ENCODE measurements at places on chromosomes 12 and 14.

DNA sequence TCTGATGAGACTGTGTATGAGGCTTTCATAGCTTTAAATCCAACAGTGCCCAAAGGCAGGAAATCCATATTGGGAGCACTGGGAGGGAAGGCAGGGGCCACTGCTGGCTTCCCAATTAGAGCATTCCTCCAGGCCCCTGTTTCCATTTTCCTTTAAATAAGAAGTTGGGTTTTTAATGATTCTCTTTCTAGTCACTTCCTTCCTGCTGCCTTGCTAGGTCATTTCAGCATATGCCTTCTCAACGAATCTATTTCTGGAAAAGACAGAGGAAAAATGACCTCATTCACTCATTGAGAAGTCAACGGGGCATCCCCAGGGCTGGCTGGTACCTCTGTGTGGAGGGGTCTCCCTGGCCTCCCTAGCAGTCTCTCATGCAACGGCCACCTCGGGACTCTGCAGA lies 43.5 kb downstream of the IGF1 start:
- DNase-seq, result no peak

- no peak for DNase-seq
Measured at GRCh38 chr14:68695326-68695768, 97.5 kb downstream of the ZFP36L1 start.

DNA sequence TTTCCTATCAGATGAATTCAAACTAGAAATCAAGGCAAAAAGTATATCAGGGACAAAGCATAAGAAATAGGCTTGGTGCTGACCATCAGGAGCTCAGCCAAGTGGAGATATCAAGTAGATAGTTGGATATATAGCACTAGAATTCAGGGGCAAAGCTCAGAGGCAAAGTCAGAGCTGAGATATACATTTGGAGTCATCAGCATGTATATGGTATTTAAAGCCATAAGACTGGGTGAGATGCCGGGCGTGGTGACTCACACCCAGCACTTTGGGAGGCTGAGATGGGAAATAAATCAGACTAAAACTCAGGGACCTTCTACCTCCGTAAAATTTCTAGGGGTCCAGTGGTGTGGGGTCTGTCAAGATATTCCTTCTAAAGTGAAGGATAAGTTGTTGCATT lies 38.9 kb upstream of the LIMA1 start:
- DNase-seq, result no peak

DNA sequence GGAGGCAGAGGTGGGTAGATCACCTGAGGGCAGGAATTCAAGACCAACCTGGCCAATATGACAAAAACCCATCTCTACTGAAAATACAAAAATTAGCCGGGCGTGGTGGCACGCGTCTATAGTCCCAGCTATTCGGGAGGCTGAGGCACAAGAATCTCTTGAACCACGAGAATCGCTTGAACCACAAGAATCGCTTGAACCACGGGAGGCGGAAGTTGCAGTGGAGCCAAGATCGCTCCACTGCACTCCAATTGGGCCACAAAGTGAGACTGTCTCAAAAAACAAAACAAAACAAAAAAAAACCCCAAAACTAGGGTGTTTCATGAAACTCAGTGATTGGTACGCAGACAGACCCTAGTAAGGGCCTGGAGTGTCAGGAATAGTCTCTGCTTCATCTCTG lies 6.4 kb upstream of the ARF6 start:
- peak; percentile 32 for DNase-seq

DNA sequence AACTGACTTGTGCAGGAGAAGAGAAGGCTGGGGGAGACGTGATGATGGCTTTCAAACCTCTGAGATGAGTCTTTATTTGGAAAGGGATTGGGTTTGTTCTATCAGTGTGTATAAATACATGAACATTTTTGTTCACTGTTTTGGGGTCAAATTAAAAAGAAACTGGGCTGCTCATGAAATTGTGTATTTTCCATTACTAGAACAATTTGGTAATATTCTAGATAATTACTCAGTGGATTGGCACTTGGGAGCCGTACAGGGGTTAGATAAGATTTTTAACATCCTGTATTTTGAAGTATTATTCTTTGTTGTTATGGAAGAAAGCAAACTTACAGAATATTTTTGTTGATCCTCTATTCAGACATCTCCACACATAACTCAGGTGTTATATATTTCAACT lies 340.6 kb downstream of the PRKD1 start:
- DNase-seq, result no peak

- DNase-seq, result no peak
Measured at GRCh38 chr12:12661086-12661856, 34.7 kb downstream of the GPR19 start.

DNA sequence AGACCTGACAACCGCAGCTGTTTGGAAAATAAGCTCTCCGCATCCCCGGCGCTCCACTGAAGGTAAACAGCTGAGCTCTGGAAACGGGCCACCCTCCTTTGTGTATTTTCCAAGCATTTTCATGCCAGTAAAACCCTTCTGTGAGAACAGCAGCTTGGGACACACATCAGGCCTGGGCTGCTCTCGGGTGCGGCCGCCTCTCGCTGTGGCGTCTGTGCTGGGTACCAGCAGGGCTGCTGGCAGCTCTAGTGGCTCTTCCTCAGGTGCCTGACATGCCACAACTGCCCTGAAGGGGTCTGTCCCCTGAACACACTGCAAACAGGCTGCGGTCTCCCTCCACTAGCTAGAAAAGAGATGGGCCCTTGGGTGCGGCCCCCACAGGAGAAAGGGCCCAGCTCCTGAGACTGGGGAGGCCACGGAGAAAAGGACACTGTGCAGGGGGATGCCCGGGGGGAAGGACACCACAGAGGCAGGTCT lies 96.3 kb downstream of the ITPK1 start:
- no peak for DNase-seq

DNA sequence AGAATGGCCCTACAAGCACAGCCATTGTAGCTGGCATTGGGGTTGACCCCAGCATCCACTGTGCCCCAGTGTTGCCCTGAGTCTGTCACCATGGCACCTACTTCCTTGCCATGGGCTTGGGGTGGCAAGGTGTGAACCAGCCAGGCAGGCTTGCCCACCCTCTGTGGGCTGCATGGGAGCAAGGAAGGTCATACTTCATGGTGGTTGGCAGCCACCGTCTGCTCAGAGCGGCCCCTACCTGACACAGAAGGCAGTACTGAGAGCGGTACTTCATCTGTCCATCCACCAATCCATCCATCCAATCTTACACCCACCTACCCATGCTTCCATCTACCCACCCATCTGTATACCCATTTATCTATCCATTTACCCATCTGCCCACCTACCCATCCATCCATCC lies 160.1 kb downstream of the KIF26A start:
- no peak for DNase-seq

- no peak for DNase-seq
Measured at GRCh38 chr12:54558311-54558710, 8.9 kb downstream of the PDE1B start.

- DNase-seq, result no peak
Measured at GRCh38 chr12:105852496-105852895, 286.3 kb downstream of the NUAK1 start.

DNA sequence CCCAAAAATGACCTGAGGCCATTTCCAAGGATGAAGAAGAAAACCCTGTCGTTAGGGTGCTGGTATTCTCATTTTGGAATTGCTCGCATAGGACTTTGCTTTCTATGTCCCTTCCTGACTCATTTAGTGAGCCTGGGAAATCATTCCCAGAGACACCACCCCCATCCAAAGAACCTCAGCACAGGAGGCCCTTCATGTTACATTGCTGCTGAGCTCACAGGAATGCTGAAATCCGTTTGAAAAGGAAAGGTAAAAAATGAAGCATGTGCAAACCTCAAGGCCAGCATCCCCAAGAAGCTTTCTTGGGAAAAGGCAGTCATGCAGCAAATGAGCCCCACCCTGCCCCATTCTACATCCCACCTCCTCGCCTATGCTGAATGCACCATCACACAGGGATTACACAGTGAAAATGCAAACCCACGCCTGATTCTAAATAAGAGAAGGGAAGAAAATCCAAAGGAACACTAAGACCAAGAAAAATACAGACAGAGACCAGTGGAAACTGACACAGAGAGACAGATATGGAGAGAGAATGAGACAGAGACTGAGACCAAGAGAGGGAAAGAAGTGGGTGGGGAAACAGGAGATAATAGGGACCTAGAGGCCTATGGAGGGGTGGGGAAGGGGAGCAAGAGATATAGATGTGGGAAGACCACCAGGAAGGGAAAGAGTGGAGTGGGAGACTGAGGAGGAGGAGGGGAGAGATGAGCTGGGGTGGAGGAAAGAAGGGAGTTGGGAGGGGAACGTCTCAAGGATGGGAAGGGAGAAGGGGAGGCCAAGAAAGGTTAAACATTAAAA lies 33.5 kb downstream of the NIN start:
- DNase-seq, result no peak

GRCh38 chr14:78162202-78162601 lies 8.0 kb upstream of the NRXN3 start:
- no peak for DNase-seq

- DNase-seq, result peak; percentile 43
Measured at GRCh38 chr14:92464156-92464555, 49.4 kb upstream of the RIN3 start.

GRCh38 chr12:104490850-104491249 lies 34.1 kb downstream of the CHST11 start:
- no peak for DNase-seq
